ENCODE measurements at places on chromosomes 5 and 9.

- DNase-seq, result peak; percentile 9
Measured at GRCh38 chr9:93807166-93808074, 147.7 kb downstream of the BARX1 start.

DNA sequence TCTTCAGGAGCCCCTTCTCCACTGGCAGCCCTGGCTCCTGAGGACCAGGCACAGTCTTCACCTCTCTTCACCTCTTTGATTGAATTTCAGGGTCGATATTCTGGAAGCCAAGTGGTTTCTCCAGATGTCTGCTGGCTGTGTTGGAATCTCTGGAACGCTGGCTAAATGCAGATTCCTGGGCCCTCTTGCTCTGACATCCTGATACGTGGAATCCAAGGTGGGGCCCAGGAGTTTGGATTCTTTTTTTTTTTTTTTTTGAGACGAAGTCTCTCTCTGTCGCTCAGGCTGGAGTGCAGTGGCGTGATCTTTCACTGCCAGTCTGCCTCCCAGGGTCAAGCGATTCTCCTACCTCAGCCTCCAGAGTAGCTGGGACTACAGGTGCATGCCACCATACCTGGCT, 26.8 kb upstream of the IER5L start:
- DNase-seq, result no peak

GRCh38 chr9:78031444-78031892, at the start of gene GNAQ:
TSS of gene GNAQ (minus strand) at chr9:78031811. CDS start at chr9:78031235, 576 bp downstream.
- DNase-seq, result peak; percentile 44

DNA sequence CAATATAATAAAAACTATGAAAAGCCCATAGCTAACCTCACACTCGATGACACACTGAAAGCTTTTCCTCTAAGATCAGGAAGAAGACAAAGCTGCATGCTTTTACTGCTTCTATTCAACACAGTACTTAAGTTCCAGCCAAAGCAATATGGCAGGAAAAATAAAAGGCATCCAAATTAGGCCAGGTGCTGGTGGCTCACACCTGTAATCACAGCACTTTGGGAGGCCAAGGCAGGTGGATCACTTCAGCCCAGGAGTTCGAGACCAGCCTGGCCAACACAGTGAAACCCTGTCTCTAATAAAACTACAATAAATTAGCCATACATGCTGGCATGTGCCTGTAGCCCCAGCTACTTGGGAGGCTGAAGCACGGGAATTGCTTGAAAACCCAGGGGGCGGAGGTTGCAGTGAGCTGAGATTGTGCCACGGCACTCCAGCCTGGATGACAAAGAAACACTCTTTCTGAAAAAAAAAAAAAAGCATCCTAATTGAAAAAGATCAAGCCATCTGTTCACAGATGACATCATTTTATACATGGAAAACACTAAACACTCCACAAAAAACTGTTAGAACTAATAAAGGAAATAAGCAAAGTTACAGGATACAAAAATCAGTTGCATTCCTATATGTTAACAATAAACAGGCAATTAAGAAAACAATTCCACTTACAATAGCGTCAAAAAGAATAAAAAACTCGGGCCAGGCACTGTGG, 17.9 kb downstream of the ZFR start:
- no peak for DNase-seq

GRCh38 chr5:65475336-65475735, 6.4 kb downstream of the ADAMTS6 start:
- no peak for DNase-seq

- no peak for DNase-seq
Measured at GRCh38 chr5:99621772-99622681, 693.2 kb upstream of the CHD1 start.

- no peak for DNase-seq
Measured at GRCh38 chr5:114988096-114988495, 181.6 kb downstream of the TRIM36 start.

DNA sequence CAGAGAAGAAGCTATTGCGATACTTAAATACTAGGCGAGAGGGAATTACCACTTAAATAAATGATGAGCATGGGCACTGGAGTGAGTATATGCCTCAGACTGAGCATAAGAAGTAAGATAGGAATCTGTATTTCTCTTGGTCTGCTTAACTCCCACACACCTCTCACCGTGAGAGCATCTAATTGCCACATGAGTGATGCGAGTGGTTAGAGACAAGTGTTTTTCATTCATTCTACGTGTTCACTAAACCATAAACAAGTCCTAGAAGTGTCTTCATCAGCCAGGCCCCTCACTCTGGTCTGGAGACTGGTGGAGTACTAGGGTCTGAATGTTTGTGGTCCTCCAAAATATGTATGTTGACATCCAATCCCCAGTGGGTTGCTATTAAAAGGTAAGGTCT, 150.2 kb upstream of the SLC12A2 start:
- no peak for DNase-seq

- DNase-seq, result peak; percentile 52
Measured at GRCh38 chr5:71587766-71588532, 809 bp downstream of the MCCC2 start.

GRCh38 chr5:135349886-135350285, 49.1 kb downstream of the MACROH2A1 start:
- no peak for DNase-seq

- no peak for DNase-seq
Measured at GRCh38 chr9:35452481-35452880, 37.4 kb upstream of the RUSC2 start.

DNA sequence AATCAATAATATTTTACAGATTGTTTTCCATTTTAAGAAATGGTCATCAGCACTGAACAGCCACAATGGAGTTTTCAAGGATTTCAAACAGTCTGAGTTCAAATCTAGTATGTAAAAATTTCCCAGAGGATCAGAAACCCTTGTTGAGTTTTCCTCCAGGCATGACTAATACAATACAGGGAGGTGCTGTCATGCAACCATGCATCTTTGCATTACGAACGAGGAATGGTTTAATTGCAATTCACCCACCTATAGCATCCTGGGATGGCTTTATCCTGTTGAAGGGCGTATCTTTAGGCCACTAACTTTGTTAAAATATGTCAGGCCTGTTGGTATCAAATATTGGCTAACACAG, 196.4 kb downstream of the EFNA5 start:
- DNase-seq, result no peak

DNA sequence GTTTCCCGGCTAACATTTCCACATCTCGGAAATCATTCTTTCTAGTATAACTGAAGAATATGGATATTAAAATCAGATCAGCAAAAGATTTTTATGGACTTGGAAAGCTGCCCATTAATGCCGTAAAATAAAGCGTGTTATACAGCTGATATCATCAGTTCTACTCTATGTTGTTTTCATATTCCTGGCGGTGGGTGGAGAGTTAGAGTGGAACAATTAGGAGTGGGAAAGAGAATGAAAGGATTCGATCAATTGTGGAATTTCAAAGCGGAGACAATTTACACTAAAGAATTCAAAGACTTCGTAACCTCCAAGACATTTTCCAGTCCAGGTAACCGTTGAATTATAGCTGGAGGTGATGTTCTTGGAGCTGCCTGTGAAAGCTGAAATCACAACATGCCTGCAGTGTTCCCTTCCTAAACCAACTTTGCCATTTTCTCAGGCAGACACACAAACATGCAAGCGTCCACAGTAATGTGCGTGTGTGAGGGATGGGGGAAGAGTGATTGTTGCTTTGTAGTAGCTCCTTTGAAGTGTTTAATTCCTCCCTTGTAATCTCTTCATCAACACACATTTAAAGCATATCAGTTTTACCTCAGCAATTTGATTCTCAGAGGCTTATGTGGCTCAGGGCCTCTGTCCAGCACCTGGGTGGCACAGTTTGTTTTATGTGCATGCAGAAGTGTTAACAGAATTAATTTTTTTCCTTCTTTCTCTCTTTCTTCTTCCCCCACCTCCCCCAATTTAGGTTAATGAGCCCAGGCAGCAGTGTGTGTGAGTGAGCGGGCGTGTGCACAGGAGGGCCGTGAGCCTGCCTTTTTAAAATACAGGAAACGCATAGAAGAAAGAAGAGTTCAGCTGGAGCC, 544.1 kb downstream of the RAB3C start:
- DNase-seq, result no peak

DNA sequence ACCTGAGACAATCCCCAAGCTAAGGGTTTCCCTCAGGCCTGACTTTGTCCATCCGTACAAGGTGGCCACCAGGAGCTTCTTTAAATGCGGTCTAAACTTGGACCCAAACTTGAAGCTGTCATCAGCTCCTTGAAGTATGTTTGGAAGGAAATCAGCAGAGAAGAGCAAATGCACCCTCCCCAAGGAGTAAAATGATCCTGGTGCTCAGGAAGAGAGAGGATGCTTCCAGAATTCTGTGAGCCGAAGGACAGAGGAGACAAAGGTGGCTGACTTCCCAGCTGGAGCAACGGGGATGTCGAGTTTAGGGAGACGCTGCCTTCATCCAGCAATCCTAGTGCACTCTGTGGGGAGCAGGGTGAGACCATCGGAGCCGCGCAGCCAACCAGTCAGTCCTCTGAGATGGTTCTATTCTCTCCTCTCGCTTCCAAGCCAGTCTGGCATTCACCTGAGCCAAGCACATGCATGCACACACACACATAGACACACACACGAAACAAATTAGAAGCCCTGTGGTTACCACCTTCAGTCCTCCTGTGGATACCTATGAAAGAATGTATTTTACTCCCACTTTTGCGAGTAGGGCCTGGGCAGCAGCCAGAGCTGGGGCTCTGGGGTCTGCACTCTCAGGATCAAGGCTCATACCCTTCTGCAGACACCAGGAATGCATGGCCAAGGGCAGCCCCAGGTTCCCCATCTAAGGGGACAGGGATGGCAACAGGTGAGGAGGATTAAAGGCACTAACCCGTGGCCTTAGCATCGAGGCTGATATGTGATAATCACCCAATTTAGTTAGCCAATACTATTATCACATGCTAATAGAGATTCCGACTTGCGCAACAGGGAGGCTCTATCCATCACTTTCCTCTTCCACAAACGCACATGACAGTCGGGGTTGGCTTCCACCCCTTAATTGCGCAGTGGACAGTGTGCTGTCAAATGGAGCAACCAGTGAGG, 75.8 kb downstream of the GTF3C4 start:
- no peak for DNase-seq

GRCh38 chr9:123089790-123090189, 56.3 kb downstream of the GPR21 start:
- no peak for DNase-seq

DNA sequence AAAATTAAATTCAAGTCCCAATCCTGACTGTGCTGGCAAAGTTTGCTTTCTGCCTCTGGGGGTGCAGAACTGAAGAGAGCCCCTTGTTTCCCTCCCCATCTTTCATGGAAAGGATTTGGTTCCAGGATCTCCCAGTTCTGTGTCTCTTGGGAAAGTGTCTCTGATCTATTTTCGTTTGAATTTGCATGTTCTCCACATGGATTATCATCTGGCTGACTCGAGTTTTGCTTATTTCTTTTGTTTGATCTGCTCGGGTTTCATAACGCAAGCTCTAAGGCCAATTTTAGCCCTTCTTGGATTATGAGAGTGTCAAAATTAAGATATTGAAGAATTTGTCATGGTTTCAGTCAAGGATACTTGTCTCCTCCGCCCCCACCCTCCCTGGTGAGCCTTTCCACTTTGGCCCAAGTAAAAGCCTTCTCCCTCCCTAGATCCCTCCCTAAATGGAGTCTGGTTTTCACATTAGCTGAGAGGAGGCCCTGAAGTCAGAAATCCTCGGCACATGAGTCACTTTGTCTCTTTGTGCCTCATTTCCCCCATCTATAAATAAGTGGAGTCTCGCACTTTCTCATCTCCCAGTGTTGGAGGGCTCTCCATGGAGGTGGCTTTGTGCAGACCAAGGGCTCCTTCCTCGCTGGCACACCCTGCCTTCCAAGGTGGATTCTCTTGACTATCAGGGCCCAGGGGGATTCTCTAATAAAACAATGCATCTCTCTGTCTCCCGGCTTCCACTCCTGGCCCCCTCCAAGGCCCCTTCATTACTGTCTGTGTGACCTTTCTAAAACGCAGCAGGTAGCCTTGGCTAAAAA, 17.3 kb downstream of the ADRB2 start:
- no peak for DNase-seq

- DNase-seq, result no peak
Measured at GRCh38 chr5:87876616-87877015, 392.0 kb downstream of the TMEM161B start.

- DNase-seq, result no peak
Measured at GRCh38 chr5:83393504-83393866, 78.1 kb upstream of the VCAN start.

DNA sequence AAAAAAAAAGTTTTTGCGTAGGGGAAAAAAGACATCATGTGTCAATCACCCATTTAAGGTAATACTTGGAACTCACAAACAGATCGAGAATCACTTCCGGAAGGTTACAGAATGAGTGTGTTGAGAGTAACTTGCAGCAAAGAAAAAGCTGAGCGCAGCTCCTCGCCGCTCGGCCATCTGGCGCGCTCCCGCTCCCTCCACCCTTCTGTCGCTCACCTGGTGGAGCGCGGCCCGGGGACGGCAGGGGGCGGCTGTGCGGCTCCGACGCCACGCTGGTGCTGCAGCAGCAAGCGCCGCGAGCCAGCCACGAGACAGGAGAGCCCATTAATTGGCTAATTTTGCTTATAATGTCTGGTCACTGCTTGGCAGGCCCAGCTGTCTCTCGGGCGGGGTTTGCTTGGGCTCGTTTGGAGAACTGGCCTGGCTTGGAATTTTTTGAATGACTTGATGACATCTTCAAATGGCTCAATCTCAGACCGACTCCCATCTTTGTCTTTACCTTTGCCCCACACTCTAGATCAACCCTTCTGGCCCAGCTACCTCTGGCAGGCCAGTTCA, 601.8 kb downstream of the CCDC171 start:
- peak; percentile 47 for DNase-seq

GRCh38 chr5:88130211-88130815, 138.3 kb downstream of the TMEM161B start:
- no peak for DNase-seq

DNA sequence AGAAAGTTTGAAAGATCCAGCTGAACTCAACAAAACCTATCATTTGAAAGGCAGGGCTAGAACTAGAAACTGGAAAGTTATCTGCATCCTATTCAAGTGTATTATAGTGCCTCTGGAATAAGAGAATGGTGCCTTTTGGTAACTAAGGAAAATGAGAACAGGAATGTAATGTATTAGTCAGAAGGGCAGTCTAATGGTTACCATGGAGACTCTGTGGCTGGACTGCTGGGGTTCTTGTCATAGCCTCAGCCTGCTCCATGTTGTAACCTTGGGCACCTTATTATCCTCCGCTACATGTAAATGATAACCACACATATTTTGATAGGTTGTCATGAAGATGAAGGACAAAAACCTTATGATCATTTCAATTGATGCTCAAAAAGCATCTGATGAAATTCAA, 24.6 kb upstream of the IFNB1 start:
- no peak for DNase-seq

DNA sequence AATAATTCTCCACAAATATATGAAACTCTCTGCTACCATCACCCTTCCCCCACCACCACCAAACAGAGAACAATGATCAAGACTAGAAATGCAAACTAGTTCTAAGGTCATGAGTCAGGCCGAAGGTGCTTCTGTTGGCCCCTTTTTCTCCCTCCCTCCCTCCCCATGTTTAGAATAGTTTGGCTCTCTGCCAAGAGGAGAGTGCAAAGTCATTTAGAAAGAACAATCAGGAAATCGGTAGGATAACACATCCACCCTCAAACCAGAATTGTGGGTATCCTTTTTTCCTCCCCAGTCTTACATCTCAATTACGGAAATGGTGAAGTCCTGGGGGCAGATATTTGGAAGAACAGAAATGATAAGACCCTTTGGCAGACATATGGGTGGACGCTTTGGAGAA, 170.1 kb downstream of the SLF1 start:
- DNase-seq, result no peak

- no peak for DNase-seq
Measured at GRCh38 chr5:178651046-178651810, 24.4 kb upstream of the CLK4 start.
